ENCODE measurements at places on chromosomes 5 and 9.

DNA sequence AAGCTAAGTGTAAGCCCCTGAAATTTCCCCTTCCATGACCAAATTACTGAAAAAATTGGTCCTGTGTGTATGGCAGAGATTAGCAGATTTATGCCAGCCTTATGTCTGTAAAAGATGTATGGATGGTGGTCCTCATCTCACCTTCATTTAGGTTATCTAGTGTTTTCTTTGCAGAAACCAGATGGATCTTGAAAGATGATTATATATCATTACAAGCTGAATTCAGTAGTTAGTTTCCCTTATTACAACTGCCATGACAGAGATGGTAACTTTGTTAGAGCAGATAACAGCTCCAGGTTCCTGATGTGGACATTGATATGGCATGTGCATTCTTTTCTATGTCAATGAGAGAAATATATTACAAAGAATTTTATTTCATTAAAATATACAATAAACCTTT, 1403.2 kb upstream of the CDH6 start:
- DNase-seq: no peak

- no peak for DNase-seq
These were observed 14.9 kb downstream of the XPA start for GRCh38 chr9:97682242-97682641.

DNA sequence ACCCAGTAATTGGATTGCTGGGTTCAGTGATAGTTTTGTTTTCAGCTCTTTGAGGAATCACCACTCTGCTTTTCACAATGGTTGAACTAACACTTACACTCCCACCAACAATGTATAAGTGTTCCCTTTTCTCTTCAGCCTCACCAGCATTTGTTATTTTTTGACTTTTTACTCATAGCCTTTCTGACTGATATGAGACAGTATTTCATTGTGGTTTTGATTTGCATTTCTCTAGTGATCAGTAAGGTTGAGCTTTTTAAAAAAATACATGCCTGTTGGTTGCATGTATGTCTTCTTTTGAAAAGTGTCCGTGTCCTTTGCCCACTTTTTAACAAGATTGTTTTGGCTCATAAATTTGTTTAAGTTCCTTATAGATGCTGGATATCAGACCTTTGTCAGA, 185.7 kb upstream of the CCNH start:
- DNase-seq: no peak

DNA sequence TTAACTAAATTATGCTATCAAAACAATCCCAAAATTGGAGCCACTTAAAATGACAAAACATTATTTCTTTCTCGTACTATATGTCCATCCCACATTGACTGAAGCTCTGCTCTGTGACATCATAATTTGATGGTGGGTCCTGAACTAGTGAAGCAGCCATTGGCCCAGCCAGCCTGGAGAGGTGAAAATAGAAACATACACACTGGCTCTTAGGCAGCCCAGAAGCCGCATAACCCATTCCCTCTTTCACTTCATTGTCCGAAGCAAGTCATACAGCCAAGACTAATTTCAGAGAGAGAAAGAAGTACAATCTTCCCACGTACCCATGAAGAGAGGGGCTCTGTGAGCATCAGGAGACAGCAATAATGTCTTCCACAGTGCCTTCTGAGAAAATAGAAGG, 342.5 kb downstream of the NFIB start:
- no peak for DNase-seq

DNA sequence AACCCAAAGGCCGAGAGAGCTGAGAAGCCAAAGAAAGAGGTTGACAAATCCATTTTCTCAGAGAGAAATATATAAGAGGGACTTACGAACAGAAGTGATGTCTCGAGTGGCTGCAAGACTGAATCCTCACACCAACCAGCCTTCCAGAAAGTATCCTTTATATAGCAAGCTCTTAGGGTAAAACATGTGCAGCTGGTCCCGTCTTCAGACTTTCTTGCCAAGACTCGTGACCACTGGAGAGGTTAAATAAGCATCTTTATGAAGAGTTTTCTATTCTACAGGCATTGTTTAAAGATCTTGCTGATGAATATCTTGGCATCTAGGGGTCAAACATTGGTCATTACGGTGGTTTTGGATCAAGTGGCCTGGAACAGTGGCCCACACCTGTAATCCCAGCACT, 16.9 kb upstream of the SLC22A4 start:
- no peak for DNase-seq

DNA sequence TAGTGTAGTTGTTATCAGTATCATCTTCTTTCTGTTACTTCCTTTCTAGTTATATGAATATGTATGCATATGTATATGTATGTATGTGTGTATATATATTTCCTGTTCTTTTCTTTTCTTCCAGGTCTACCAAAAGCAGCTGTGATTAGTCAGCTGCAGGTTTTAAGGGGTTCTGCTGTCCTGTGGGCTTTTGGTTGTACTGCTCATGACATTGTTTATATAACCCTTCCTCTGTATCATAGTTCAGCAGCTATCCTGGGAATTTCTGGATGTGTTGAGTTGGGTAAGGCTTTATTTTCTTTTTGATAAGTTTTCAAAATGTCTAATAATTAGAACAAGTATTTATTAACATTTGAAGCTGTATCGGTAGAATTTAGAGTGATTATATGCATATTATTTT, 23.2 kb downstream of the SLC27A6 start:
- no peak for DNase-seq

GRCh38 chr5:73701566-73701965, 75.6 kb downstream of the ARHGEF28 start:
- no peak for DNase-seq

DNA sequence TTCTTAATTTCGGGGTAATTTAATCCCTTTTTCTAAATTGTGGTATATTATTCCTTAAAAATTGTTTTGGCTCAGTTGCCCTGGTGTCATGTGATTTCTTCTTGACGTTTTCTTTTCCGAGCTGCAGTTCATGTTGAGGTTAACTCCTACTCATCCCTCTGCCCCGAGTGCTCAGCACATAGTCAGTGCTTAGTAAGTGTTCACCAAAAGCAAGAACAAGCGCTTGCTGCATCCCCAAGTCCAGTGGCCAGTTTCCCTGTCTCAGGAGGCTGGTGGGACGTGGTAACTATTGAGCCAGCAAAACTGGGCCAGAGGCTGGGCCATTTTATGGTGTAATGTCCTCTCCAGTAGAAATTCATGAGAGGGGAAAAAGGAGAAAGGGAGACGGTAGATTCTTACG, 23.3 kb downstream of the TRIO start:
- no peak for DNase-seq

GRCh38 chr9:134452728-134453127, 126.5 kb downstream of the RXRA start:
- no peak for DNase-seq

GRCh38 chr9:38145526-38146053, 76.6 kb upstream of the SHB start:
- no peak for DNase-seq

DNA sequence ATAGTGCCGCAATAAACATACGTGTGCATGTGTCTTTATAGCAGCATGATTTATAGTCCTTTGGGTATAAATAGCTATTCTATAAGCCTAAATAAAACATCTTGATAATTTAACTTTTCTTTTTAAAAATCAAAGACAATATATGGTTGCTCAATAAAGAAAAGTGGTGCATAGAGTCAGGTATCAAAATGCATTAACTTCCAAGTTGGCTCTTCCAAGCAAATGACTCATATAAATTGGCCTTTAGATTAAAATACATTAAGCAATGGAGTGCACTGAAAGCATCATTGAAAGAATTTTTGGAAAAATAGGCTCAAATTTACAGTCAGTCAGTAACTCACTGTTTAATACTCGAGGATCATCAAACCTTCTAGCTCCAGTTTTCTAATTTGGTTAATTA, 106.6 kb downstream of the PLCXD3 start:
- DNase-seq: no peak

DNA sequence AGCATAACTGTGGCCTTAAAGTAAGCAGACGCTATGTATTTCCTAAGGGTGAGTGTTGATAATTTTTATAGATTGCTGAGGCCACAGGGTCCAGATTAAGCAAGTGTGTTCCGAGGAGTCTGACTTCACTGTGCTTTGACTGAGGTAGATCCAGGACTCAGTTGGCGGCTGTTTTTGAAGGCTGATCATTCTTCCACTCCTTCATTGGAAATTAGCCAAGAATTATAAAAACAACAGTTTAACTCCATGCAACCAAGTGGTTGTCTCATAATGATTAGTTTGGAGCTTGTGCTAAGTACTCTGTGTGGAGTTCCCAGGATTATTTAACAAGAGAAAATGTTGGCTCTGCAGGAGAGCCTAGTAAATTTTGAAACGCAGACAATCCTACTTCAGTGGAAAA, 19.1 kb downstream of the IQGAP2 start:
- DNase-seq: no peak

DNA sequence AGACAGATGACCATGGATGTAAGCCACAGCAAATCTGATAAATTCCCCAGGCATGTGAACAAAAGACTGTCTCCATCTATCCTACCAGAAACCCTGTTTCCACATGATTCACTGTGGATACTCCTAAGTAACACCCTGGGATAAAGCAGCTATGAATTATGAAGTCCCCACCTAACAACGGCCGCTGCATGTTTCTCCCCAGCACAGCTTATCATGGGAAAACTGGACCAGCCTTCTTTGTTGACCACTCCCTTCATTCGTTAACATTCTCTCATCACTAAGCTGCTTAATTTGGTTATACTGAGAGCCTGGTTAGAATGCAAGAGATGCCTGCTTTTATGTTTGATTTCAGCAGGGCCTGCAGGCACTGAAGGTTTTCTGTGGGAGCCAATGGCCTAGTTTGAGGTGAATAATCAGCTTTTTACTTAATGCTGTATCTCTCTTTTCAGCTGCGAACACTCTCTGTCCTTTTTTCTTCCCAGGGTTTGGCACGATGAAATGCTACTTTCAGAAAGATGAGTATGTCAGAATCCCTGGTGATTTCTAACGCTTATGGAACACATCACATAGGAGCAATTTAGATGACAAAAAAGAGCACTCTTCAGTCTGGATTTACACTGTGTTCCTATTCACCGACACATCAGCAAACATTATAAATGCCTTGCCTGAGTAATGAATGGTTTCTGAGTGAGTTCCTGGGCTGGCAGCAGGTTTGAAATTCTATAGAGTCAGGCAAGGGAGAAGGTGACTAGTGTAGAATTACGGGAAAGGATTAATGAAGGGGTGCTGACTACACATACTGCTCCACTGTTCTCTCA, 318.4 kb upstream of the ZNF608 start:
- DNase-seq: no peak

DNA sequence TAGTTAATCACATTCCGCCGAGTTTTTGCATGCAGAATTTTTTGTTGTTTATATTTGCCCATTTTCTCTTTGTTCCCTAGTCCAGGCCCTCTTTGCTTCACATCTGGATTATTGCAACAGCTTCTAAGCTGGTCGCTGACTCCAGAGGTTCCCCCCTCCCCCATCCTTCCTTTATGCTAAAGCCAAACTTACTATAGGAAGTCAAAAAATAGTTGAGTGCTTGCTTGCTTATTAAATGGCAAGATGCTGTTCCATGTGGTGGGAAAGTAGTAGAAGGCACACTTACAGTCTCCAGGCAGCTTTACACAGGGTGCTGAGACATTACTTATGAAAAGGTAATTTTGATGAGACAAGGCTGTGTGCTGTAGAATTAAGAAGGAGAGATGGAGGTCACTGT, 1.3 kb downstream of the ZBTB34 start:
- DNase-seq: no peak

GRCh38 chr9:128762671-128763449, 8.9 kb downstream of the ZER1 start:
- no peak for DNase-seq

GRCh38 chr5:160199410-160199911, 29.8 kb upstream of the FABP6 start:
- DNase-seq: peak; percentile 62

GRCh38 chr5:159680095-159680494, 236.2 kb upstream of the ADRA1B start:
- DNase-seq: no peak

GRCh38 chr9:136582977-136583735, 37.3 kb upstream of the NOTCH1 start:
- DNase-seq: no peak

DNA sequence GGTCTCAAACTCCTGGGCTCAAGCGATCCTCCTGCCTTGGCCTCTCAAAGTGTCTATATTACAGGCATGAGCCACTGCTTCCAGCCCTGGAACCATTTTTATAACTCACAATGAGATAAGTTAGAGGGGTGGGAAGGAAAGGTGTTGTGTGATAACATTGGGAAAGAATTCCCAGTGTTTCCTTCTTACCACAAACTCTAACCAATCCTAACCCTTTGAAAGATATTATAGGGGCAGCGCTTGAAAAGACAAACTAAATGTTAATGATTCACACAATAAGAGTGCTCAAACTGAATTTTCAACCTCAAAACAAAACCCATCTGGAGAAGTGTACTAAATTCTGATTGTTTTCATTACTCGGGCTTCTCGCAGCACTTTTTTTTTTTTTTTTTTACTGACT, 109.7 kb downstream of the TSSK1B start:
- no peak for DNase-seq

GRCh38 chr9:107816561-107817021, 327.0 kb upstream of the KLF4 start:
- no peak for DNase-seq

DNA sequence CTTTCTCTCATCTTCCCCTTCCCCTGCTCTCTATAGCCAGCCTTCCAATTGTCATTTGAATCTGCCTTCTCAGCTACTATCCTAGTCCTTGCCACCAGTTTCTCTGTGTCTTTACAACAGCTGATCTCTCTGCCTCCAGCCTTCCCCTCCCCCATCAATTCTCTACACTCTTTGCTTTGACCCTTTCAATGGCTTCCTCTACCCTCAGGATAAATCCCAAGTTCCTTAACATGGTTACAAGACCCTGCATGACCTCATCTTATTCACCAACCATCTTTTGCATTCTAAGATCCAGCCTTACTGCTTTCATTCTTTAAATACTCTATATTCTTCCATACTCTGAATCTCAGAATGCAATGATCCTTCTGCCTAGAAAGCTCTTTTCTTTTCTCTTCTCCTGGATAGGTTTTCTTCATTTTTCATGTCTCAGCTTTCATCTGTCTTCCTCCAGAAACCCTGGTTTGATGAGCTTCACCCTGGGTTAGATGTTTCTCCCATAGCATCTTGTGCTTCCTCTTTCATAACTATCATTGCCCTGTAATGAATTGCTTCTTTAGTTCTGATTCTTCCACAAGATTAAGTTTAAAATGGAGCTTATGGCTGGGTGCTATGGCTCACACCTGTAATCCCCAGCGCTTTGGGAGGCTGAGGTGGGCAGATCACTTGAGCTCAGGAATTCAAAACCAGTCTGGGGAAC, 58.6 kb upstream of the ZSWIM6 start:
- DNase-seq: no peak
